ENCODE measurements at places on chromosomes 2 and 18.

DNA sequence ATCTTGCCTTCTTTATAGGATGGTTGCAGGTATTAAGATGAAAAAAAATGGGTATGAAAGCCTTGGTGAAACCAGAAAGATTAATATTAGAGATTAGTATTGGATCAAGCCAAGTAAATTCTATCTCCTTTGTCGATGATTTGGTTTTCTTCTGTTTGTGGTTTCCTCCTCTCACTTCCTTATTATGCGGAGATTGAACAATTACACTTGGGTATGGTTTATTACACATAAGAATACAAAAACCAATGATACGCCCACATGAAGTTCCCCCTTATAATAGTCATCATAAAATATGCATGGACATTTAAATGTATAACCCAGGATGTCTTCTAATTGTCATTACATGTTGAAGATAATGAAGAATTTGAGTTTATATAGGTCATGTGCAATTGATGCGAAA, 4.9 kb downstream of the LTBP1 start:
- no peak for DNase-seq

DNA sequence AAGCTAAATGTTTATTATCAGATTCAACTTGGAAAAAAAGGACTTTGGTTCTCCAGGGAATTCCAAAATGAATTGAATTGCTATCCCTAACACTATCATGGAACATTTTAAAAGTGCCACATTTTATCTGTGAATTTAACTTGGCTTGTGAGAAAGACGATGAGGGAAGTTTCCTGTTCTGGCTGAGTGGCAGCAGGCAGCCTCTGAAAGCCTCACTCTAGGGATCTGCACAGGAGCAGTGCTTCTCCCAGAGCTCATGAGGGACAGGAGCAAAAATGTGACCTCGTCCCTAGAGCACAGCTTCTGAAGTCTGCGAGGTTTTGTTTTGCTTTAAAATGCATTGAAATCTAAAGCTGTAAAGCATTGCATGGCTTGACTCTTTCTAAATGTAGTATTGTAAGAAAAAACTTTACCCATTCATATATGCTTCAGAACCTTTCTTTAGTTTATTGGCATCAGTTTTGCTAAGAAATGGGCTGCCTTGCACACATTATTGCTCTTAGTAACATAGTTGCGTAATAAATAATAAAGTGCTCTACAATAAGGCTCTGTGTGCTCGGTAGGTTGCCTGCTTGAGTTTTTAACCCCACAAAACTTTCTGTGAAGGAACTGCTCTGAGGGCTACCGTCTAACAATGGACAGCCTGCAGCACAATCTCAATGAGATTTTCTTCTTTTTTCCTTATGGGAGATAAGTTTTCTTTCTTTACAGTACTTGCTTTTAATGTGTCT, 136.2 kb upstream of the CDCA7 start:
- DNase-seq = no peak

DNA sequence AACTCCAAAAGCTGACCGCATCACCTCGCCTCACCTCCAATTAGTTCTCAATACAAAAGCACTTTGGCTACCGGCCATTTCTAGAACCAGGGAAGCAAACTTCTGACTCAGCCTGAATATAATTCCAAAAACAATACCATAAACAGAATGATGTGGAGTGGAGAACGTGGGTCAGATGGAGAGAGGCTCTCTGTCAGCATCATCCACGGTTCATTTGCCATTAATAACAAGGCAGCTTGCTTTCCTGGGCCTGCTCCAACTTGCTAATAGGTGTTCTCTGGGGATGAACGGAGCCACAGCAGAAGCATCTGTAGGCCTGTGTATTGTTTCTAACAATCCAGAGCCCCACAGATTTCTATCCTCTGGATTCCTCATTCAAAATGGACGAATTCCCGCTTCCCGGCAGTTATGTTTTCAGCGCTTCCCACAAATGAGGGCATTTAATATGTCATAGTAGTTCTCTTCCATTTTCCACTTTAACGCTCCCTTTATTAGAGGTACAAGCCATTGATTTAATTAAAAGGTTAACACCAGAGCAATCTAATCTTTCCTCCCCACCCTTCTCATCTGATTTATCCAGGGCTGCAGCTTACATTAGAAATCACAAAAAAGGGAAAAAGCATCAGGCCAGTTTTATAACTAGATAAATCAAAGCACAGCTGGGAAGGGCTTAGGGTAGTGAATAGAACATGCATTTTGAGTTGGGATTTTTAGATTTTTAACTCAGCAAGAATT, 23.2 kb upstream of the CNTNAP5 start:
- no peak for DNase-seq

DNA sequence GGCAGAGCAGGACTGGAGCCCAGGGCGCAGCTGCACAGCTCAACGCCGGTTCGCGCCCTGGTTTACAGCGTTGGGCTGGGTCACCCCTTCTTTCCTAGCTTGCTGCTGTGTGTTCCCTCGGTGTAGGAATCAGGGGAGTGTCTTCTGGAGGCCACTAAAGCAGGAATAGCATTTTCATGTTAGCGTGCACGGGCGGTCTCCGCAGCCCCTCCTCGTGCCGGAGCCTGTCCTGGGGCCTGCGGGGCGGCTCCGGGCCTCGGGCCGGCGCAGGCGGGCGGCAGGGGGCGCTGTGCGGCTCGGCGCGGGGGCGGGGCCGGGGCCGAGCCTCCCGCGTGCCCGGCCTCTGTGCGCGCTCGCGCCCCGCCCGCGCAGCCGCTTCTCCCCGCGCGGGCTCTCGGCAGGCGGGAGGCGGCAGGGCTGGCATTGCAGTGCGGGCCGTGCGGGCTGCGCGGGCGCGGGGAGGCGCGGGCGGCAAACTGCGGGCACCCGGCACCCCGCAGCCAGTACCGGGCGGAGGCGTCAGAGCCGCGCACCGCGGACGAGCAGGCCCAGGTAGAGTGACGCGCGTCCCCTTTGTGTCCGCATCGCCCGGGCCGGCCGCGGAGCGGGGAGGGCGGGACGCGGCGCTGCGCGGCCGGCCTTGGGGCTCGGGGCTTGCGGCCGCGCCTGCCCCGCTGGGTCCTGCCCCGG, at the start of gene RNF144A:
Gene RNF144A (plus strand): TSS at position 342 of the 690 bp plus-strand sequence. CDS start 79,515 bp downstream, outside the sequence.
- peak; percentile 87 for DNase-seq

- no peak for DNase-seq
These were observed 219.9 kb downstream of the SETBP1 start for GRCh38 chr18:44900627-44901026.

GRCh38 chr2:128169497-128169896, 78.5 kb downstream of the UGGT1 start:
- DNase-seq = no peak

DNA sequence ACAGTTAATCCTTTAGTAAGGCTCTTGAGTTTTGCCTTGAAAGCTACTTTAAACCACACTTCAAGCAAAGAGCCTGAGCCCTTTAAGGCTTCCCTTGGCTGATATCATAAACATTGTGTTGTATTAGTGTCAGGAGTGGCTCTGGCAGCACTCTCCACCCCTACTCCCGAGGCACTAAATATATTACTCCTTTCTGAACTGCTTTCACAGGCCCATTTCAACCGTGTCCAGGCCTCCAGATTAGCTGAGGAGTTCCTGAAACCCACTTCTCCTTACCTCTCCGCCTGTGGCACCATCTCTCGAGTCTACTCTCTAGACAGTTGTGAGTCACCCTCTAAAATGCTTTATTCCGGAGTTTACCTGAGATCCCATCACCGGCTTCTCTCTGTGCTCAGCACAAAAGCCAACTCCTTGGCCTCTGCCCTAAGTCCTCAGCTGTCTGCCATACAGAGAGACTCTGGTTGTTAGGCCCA, 14.4 kb upstream of the STON1 start:
- no peak for DNase-seq

DNA sequence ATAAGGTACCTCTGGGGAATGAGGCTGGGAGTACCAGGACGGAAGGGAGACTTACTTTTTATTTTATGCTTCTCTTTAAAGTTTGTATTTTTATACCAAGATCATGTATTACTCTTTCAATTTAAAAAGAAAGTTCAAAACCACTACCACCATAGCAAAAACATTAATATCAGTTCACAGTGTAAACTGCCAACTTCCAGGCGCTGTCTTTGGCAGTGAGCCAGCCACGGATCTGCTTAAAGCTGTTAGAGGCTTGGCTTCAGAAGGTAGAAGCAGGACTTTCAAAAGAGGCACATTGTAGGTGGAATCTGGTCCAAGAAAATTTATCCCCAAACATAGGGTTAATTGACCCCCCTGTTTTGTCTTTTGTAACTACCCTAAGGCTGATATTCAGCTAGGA, 74.8 kb downstream of the B3GNT2 start:
- DNase-seq = no peak

- DNase-seq = no peak
These were observed 12.3 kb upstream of the SEMA4C start for GRCh38 chr2:96882230-96882629.

DNA sequence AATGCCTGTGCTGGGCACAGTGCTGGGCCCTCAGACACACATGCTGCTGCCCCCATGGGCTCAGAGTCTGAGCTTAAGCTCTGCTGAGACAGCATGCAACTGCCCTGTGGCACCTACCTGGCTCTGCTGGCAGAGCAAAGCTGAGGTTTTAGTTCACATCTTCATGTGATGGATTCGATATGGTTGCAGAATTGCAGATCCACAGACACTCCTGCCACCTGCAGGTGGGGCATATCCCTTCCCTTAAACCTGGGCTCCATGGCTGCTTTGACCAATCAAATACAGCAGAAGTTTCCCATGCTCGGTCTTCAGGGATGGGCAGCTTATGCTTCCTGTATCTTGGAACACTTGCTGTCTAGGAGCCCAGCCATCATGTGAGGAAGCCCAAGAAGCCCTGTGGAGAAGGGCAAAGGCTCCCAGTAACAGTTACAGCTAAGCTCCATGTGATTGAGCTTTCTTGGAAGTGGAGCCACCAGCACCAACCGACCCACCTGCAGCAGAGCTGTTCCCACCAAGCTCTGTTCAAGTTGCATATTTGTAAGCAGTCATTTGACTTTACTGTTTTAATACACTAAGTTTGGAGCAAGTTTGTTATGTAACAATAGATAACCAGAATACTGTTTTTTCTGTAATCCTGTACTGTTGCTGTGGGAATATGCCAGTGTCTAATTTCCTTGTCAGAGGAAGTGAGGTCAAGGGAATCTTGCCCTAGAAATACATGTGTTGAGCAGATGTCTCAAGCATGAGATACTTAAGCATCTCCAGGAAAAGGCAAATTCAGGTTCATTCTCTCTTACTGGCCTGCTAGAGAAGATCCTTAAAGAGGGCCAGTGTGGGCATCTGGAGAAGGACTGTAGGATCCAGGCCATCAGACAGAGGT, 79.3 kb downstream of the SH3RF3 start:
- no peak for DNase-seq

DNA sequence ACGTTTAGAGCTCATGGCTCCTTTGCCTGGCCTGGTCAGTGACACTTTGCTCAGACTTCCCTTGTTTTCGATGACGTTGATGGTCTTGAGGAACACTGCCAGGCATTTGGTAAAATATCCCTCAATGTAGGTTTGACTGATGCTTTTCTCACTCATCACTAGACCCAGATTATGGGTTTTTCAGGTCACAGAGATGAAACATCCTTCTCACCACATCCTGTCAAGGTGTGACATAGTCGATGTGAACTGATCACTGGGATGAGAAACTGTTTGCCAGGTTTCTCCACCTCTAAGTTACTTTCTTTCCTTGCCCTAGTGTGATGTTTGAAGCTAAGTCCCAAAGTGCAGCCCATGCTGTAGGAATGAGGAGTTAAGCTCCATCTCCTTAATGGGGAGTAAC, 81.5 kb downstream of the AFF3 start:
- no peak for DNase-seq

DNA sequence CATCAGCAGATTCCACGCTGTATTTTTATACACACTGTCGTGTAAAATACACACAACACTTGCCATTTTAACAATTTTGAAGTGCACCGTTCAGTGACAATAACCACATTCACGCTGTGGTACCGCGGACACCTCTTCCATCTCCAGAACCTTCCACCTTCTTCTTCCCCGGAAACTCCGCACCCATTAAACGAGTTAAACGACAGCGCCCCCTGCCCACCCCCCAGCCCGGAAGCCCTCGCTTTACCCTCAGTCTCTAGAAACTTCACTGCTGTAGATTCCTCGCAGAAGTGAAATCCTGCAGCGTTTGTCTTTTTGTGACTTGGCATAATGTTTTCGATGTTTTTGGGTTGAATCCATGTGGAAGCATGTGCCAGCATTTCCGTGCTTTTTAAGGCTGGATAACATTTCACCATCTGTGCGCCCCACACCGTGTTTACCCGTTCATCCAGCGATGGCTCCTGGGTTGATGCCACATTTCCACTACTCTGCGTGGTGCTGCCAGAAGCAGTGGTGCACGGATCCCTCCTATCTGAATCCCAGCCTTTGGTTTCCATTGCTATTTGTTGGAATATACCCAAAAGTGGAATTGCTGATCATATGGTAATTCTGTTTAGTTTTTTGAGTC, 32.0 kb upstream of the TMEM18 start:
- no peak for DNase-seq
